CD4-positive, alpha-beta T cell treated with Interleukin-4 for 1 hour (primary cell): ENCODE measurements at places on chromosomes 5 and 9.
A peak's percentile ranks its signal among the peaks of the same experiment; 100 is the strongest.

- no peak for DNase-seq
Measured at GRCh38 chr9:95606489-95607350, 89.9 kb upstream of the PTCH1 start.

DNA sequence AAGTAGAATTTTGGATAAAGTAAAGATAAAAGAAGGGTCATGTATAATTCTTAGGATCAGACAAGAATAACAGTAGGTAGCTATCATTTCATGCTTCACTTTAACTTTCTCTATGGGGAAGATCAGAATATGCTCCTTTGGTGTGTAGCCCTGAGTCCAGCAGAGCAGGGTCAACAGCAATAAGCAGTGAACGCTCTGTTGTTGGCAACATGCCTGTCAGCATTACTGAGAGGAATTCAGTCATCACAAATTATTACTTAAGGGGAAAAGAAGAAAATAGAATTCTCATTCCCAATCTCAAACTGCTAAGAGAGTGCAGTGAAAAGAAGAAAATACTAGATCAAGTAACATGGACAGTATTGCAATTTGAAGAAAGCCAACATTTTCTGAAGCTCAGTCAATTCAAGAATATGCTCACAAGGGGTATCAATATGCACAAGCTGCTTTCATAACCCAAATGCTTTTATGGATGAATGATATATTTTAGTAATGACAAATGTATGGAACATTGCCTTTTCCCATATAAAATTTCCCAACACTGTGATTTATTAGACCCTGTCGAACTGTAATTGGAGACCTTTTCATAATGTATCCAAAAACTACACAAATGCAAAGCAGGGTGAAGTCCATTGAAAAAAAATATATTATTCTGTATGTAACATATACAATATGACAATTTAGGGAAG, 1359.4 kb downstream of the EFNA5 start:
- DNase-seq = no peak

GRCh38 chr5:9160747-9161146, 385.1 kb downstream of the SEMA5A start:
- no peak for DNase-seq

- DNase-seq = peak; percentile 50
Measured at GRCh38 chr5:99032234-99033013, 103.6 kb upstream of the CHD1 start.

DNA sequence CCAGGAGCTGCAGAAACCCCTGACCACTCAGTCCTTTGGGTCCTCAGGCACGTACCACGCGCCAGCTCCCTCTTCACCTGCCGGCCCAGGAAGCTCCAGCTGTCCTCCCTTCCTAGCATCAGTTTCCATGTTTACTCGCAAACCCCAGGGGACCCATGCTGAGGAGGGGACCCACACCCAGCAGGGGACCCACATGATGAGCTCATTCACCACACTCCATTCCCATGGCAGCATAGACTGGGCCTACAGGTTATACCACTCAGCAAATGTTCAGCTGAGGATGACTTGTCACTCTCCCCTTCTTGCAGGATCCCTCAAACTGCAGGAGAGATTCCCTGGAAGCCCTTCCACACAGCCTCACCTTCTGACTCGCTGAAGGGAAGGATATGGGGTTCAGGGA, 73.5 kb upstream of the GALNT10 start:
- DNase-seq = no peak

DNA sequence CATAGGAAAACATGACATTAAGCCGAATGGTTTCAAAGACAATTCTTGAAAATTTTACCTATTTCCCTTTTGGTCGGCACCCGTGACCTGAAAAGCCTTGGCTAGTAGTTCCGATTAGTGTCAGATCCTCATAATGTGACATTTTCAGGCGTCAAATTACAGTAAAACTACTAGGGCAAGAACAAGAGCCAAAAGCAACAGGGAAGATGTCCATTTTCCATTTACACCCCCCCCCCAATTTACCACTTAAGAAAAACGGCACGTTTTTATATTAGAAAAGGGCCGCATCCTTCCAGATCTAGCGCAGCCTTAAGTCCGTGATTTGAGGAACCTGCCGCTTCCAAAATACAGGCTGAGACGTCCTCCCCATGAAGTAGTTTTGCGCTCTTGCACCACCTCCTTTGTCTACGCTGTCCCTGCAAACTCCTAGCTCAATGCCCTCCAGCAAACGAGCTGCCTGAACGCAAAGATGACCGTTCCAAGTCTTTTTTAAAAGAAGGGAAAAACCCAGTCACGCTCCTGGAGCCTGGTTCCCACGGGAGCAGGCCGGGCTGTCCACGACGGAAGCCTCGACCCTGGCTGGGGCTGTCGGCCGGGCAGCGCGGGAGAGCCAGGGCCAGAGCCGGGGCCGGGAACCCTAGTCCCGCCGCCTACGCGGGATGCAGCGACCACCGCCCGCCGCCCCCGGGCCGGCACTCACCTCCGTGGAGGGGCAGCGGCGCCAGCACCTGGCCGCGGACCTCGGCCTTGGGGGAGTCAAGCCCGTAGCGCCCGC, 616 bp downstream of the RNF130 start:
- no peak for DNase-seq

DNA sequence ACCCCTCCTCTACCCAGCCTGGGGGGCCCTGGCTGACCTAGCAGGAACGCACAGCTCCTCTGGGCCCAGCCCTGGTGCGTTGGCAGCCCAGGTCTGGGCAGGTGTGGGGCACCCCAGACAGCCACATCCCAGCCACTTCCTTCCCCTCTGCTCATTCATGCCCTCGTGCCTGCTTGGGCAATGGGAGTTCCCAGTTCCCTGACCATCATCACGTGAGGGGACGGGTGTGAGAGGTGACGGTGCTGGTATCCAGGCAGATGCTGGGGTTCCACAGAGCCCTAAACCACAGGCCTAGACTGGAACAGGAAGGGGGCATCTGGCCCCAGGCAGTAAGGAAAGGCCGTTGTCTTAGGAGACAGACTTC, 8.4 kb downstream of the RALGDS start:
- peak; percentile 92 for DNase-seq

DNA sequence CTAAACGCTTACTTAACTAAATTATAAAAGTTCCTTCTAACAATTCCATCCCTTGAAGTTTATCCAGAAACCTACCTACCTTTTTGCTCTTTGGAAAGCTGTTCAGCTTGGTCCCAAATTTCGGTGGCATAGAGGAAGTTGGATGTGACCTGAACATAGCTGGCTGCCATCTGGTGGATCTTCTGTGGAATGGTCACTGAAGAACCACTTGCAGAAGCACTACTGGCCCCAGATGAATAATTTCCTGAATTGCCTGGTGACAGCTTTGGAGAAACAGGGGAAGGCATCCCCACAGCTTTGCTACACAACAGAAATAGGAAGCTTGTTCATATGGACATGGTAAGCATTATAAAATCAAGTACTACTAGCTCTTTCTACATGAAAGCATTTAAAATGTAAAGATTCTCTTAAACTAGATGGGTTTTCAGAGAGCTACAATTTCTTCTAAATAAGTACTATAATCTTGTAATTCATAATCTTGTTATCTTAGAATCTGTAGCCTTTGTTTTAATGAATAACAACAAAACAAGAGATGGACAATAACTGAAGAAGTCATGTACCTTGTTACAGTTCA, 9.9 kb downstream of the LEAP2 start:
- peak; percentile 55 for DNase-seq

DNA sequence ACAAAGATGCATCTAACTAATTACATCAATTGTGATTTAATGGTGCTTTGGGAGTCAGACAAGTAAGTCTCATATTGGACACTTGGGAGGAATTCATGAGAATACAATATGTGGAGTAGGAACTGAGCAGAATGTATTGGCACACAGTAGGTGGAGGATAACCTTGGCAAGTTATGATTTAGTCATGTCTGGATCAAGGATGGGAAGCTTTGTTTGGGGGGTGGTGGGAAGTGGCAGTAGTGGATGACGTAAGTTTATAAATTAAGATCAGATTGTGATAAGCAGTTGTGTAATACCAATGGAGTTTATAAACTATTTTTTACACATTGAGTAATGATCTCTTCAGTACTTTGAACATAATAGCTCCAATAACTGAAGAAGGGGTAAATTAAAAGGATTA, 67.0 kb downstream of the SGCD start:
- no peak for DNase-seq

DNA sequence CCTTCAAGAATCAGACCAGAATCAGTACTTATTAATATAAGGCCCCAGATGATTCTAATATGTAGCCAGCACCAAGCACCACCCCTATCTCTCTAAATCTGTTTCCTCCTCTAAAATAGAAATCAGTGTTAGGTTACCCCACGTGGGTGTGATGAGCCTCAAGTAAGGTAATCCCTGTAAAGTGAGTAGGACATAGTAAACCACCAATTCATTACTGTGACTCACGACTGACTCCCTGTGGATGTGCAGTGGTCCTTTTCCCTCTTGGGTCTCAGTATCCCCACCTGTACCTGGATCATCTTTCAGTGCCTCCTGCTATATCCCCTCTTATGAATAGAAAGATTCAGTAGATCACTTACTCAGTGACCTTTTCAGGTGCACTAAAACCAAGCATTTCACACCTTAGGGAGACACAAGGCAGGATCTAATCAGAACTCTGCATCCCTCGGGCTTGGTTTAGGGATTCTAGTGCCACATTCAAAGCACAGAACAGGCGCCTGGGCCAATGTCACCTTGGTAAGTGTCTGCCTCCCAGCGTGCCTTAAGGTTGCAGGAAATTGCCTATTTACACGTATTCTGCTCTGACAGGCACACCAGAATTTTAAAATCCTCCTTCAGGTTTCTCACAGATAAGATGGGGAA, 12.2 kb upstream of the ALDH1B1 start:
- no peak for DNase-seq

DNA sequence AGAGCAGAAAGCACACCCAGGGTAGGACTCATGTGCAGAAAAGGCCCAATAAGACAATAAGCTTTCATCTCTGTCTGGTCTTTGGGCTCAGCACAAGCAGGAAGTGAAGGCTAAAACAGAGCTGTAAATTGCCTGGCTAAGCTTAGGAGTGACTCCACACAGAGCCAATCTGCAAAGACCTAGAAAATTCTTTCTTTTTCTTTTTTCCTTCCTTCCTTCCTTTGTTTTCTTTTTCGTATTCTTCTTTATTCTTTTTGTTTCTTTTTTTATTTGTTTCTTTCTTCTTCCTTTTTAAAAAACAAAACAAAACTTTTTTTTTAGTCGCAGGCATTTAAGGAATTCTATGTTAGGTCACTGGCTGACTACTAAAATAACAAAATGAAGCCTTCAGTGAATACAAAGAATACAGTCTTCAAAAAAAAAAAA, 12.2 kb downstream of the SLC35A4 start:
- DNase-seq = no peak

DNA sequence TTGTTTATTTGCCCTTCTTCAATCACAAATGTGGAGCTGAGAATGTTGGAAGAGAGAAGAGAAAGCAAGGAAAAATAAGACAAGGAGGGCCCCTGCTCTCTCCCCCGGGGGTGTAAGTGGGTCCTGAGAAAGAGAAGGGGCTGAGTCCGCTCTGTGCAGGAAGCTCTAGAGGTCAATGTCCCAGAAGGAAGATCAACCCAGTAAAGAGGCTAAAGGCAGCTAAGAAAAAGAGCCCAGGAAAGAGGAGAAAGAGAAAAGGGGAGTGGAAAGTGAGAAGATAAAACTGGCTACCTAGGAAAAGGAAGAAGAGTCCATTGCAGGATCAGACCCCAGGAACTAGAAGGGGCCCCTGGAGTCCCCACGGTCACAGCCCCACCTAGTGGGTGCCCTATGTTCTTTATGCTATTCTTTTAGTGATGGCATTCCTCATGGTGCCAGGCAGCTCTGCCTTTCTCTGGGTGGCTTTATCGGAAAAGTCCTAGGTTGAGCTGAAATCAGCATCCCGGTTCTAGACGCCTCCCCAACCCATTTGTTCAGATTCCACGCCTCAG, 583.4 kb downstream of the ACTL7B start:
- peak; percentile 26 for DNase-seq

GRCh38 chr5:157109744-157110143, 900 bp upstream of the HAVCR2 start:
- peak; percentile 26 for DNase-seq

- DNase-seq = no peak
Measured at GRCh38 chr5:175920231-175920811, 47.8 kb downstream of the THOC3 start.

DNA sequence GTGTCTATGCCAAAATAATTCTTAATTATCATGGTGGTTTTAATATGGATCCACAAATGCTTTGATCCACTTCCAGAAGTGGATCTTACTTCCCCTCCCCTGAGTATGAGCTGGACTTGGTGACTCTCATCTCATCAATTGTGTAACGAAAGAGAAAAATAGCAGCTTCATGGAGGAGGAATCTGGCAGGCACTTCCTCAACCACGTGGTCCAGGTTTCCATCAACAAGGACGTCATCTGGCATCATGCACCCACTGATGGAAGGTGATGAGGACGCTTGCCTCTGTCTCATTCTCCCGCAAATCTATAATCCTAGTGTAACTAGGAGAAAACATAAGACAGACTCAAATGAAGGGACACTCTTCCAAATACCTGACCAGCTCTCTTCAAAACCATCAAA, 54.6 kb upstream of the S1PR3 start:
- peak; percentile 37 for DNase-seq
